Activated T-helper 17 cell treated with anti-CD3 and anti-CD28 coated beads, Interleukin-2, amount 50 U/mL, for 72 hours (primary cell): ENCODE measurements at places on chromosomes 2 and 18. TPM values are rescaled to one million over a fixed set of nuclear protein-coding genes. Genes with fewer than 3 reads are reported as not detected.

Gene ZNF892
- total RNA-seq: 3.5 TPM

Gene LHCGR
- not detected for total RNA-seq

Gene SLC19A3
- not detected for total RNA-seq

Gene ABCG8
- not detected for total RNA-seq

Gene CNPPD1
- total RNA-seq: 60.4 TPM

Gene UGT1A4
- not detected for total RNA-seq

- ATAC-seq: no peak
Observed at GRCh38 chr18:50298443-50299284, 11.2 kb upstream of the CXXC1 start.

GRCh38 chr2:175362331-175362730 lies 180.8 kb upstream of the ATP5MC3 start:
- no peak for ATAC-seq

- peak; percentile 64 for ATAC-seq
Observed at GRCh38 chr2:202178346-202178958, 59.9 kb downstream of the SUMO1 start.

DNA sequence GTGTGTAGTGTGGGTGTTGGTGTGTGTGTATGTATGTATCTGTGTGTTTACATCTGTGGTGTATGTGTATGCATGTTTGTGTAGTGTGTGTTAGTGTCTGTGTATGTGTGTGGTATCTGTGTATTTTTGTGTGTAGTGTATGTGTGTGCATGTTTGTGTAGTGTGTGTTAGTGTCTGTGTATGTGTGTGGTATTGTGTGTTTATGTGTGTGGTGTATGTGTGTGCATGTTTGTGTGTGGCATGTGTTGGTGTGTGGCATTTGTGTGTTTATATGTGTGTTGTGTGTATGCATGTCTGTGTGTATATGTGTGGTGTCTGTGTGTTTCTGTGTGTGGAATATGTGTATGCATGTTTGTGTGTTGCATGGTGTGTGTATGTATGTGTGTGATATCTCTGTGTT lies 96.4 kb downstream of the CMPK2 start:
- ATAC-seq: no peak

DNA sequence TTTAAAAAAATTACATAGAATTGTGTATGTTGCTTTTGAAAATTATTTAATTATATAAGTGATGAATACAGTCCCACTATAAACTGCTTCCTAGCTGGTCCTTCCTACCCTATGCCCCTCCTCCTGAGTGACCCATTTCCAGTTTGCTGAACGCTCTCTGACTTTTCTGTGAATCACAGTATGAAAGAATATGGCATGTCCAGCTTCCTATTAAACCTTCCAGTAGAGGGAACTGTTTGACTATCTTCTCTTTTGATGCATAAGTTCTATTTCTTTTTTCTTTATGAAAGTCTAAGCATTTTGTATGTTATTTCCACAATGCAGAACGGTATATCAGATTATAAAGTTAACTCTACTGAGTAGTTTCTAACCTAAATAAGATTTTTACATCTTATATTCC lies 41.3 kb downstream of the PSMG2 start:
- peak; percentile 66 for ATAC-seq

- peak; percentile 75 for ATAC-seq
Observed at GRCh38 chr2:7031547-7032245, 114.5 kb downstream of the RNF144A start.

DNA sequence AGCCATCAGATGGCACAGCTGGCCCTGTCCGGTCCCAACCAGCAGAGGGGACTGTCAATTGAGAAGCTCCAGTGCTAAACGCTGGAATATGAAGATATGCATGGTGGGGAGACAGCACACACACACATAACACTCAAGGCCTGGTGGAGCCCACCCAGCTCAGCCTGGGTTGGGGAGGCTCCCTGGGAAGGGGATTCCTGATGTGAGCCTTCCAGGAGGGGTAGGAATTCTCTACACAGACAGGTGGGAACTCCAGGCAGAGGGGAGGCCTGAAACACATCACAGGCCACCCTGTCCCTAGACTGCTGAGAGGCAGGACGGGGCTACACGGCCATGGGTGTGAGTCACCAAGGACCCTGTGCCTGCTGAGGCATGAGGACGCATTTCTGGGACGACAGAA lies 49.4 kb upstream of the SH3RF3 start:
- ATAC-seq: no peak

- ATAC-seq: no peak
Observed at GRCh38 chr2:98909317-98910211, 26.5 kb downstream of the CRACDL start.

DNA sequence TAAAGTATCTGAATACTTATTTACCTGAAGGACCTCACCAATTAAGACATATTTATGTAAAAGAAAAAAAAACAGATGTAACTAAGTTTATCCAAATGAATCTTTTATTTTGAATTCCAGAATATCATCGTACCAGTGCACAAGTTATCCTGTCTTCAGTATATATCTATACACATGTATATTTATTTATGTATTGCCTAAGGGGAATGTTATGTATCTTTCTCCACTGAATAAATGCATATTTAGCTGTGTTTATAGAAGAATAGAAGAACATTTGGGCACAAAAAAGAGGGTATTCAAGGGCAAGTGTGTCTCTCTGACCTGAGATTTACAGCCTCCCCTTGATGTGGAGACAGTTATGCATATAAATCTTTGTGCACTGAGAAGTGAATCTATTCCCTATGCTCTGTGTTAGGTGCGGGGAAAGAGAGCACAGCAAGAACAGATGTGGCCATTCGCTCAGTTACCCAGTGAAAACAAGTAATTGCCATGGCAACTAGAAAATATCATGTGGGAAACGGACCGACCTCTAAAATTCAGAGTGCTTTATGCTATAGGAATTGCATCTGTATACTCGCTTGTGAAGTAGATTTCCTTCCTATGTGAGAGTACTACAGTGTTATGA lies 39.5 kb upstream of the ASXL3 start:
- ATAC-seq: no peak

DNA sequence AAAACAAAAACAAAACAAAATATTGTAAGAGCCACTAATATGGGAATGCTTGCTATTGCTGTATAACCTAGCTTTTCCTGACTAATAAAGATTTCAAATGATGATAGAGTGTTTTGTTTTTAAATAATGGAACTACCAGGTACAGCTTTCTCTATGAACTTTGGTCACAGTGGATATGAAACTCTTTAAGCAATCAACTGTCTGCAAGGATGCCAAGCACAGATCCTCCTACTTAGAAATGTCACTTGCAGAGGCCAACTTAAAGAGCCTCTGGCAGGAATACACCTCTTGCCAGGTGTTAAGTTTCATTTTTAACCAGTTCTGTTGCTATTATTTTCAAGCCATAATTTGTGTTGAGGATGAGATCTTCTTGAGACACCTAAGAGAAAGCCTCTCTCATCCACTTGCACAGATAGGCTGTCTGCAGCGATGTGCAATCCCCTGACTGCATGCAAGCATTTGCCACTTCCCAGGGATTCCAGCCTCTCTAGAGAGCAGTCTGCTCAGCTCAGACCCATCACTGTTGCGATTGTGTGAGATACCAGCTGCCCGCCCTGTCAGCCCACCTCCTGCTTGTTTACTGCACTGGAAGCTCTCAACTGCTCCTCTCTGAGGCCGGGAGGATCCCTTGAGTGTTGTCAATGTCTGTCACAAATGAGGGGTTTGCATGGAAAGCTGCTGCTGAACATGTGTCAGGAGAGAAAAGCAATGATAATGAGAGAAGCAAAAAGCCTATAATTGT lies 86.1 kb upstream of the SCG2 start:
- no peak for ATAC-seq

DNA sequence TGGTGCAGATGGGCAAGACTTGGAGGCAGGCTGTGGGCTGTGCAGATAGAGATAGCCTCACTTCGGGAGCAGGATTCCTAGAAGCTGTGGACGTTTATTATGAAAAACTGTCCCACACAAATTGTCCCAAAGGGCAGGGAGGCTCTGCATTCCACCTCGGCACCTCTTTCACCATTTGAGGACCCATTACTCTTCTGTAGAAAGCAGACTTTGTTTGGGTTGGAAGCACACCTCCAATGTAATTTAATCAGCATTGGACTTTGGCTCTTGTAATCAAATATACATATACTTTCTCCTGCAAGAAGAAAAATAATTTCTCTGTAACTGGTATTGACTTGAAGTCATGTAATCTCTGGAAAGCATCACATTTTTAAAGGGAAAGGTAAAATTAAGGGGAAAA lies 8.5 kb downstream of the ONECUT2 start:
- ATAC-seq: no peak

GRCh38 chr2:199092419-199092818 lies 365.3 kb downstream of the SATB2 start:
- ATAC-seq: no peak

DNA sequence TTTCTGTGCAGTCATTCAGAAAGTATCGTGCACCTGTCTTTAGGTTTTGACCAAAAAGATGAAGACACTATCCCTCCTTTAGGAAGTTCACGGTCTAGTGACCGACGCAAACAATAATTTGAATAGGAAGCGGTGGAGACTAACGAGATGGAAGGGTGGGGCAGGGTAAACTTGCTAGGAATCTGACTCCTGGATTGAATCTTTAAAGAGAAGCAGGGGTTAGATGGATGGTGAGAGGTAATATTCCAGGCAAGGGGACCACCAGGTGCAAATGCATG lies 651 bp upstream of the TXNL1 start:
- ATAC-seq: no peak

GRCh38 chr2:20416723-20417122 lies 30.2 kb upstream of the RHOB start:
- no peak for ATAC-seq

- ATAC-seq: no peak
Observed at GRCh38 chr2:8238521-8239230, 443.2 kb upstream of the ID2 start.
